RKO (cell line): ENCODE measurements at places on chromosomes 7 and 10.

- DNase-seq, result no peak
Observed at GRCh38 chr7:73615886-73616285, 8.4 kb downstream of the MLXIPL start.

DNA sequence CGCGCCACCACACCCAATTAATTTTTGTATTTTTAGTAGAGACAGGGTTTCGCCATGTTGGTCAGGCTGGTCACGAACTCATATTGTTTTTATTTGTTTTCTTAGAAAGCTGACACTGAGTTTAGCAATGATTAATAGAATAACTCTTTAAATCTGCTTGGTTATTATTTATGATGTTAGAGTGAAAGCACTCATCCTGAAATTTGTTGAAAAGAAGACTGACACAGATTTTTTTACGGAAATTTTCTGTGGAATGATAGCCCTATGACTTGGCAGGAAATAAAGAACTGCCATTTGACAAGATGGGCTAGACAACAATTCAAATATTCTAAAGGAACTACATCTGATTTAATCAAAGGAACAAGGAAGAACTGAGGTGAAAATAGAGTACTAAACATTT is 4.3 kb upstream of the GSAP start:
- DNase-seq, result no peak

DNA sequence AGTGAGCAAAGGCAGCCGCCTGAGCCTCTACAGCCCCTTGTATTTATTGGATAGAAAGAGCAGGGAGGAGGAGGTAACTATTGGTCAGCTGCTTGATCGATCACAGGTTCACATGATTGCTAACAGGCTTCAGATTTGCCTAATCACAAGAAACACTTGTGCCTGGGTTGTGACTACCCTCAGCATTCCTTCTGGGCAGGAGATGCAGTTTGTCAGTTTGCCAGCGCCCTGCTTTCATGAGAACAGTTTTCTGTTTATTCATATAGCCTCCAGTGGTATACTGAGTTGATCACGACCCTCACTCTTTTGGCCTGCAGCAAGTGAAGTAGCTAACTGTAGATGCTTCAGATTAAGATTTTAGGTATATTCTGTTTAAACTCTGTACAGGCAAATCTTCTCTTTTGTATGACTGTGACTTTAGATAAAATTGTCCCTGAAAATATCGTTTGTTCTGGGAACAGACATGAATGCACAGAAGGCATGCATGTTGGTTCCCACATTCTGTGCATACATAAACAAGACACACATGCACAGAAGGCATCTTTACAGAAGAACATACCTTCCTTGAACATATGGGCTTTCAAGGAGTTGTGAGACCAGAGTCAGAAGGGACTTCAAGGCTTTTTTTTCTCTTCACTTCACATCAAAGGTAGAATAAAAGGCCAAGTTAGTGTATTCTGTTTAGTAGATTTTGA is 422.4 kb upstream of the STEAP1 start:
- no peak for DNase-seq

GRCh38 chr7:24318326-24318725 is 34.3 kb downstream of the NPY start:
- DNase-seq, result no peak

DNA sequence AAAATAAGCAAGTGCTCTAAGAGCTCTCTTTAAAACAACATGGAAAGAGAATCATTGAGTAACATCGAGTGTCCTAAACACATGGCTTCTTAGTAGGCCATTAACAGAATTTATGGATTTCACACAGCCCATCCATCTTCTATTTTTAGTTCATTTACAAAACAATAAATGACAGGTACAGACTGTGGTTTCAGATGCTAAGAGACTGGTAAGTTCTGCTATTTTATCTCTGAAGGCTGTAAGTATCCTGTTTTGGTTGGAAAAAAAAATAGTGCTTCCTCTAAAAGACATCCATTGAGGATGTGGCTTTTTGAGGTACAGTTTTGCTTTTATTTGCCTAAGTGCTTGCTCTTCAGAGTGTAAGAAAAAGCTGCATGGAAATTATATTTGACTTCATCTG is 27.4 kb upstream of the GNAI1 start:
- DNase-seq, result no peak

DNA sequence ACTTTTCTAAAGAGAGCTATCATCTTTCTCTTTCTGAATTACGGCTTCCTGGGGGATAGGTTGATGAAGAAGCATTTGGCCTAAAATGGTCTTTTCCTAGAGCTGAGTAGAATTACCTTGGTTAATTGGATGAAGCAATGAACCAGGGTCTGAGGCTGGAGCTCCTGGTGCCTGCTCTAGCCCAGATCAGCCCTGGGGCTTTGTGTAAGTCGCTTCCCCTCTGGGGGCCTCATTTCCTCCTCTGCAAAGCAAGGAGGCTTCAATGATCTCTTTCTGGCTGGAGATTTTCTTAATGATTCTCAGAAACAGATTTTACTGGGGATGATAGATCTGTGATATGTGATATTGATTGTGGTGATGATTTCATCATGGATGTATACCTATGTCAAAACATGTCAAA is 3.5 kb upstream of the CPA2 start:
- DNase-seq, result no peak

DNA sequence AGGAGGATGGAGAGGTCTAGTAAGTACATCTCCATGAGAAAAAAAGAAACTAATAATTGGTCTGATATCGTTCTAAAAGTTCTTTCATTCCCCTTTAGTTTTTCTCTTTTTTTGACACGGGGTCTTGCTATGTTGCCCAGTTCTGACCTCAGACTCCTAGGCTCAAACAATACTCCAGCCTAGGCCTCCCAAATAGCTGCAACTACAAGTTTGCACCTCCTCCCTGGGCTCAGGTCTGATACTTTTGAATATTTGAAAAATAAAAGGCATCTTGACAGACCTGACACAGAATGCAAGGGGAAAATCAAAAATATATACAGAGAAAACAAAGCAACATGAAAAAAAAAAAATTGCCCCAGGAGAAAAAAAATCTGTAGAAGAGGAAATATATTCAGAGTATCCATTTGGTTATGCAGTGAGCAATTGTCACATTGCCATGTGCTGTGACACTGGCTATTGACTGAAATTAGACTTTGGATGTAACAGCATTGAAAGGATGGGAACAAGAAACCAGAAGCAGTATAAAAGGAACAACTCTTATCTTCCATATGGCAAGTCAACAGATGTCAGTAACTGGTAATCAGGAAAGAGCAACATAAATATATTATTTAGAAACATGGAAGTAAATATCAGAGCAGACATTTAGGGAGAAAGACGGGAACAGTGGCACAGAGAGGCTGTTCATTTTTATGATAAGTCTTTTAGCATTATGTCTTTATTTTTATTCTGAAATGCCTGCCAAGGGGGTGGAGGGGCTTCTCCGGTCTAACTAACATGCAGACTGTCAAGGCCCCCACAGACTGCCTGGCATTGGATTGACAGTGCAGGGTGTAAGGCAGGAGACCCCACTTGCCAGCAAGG is 408.4 kb downstream of the PARD3 start:
- DNase-seq, result no peak

GRCh38 chr10:29876008-29876555 is 183.3 kb downstream of the JCAD start:
- no peak for DNase-seq

DNA sequence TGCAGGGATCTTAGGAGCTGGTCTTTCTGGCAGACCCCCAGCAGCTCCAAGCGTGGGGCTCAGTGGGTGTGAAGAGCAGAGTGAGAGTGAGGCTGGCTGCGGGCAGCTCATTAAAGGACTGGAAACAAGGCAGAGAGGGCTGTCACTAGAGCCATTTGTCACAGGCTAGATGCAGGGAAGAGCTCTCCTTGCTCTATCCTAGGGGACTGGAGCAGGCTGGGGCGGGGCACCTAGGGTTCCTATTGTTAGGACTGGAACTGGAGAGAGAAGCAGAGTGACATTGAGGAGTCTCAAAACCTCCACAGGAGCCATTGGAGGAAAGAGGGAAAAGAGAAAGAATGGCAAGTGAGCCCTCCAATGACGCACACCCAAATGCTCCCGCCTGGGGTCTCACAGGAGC is 772 bp upstream of the DDC start:
- no peak for DNase-seq

- DNase-seq, result no peak
Observed at GRCh38 chr10:57336341-57336740, 931.4 kb downstream of the IPMK start.

DNA sequence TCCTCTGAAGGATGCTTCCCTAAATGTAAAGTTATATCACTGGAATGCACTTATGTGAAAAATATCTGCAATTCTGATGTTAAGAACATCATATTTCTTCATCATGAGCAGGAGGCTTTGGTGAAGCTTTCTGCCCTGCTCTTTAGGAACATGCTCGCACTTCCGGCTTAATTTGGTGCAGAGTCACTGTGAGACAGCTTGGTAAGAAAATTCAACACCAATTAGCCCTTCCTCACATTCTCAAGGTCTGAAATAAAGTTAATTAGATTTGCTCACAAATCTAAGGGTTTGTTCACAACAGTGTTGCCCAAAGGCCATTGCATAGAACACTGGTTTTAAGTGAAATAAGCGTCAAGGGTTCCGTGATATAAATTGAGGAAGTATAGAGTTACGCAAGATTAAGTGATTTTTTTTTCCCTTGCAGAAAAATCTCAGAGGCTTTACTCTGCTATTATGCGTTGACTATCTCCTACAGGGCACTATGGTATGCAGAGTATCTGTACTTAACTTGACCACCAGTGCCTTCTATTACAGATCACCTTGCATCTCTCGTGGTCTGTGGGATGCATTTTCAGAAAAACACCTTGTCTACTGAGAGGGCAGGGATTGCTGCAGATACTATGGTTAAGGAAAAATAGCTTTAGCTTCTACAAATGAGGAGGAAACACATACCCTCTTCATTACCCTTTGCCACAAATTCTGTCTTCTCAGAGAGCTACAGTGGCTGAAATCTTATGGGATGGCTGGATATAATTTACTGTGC is 953.9 kb downstream of the TYW1 start:
- DNase-seq, result no peak

- DNase-seq, result no peak
Observed at GRCh38 chr10:33129141-33129995, 171.3 kb upstream of the ITGB1 start.

GRCh38 chr10:86402283-86402941 is 35.8 kb upstream of the GRID1 start:
- no peak for DNase-seq

GRCh38 chr7:36005293-36005692 is 147.8 kb upstream of the EEPD1 start:
- DNase-seq, result no peak

GRCh38 chr10:5628451-5629302 is 37.7 kb downstream of the ASB13 start:
- no peak for DNase-seq

DNA sequence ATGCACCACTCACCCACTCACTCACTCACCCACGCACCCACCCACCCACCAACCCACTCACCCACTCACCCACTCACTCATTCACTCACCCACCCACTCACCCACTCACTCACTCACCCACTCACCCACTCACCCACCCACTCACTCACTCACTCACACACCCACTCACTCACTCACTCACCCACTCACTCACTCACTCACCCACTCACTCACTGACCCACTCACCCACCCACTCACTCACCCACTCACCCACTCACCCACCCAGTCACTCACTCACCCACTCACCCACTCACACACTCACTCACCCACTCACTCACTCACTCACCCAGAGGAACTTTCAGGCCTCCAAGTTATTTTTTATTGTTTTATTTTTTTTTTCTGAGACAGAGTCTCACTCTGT is 93.1 kb upstream of the MKI67 start:
- no peak for DNase-seq

- DNase-seq, result no peak
Observed at GRCh38 chr10:30404540-30404939, 29.4 kb upstream of the MAP3K8 start.

- no peak for DNase-seq
Observed at GRCh38 chr10:88386821-88387773, 196.0 kb downstream of the RNLS start.

GRCh38 chr7:106774213-106774767 is 90.8 kb upstream of the PIK3CG start:
- DNase-seq, result no peak

DNA sequence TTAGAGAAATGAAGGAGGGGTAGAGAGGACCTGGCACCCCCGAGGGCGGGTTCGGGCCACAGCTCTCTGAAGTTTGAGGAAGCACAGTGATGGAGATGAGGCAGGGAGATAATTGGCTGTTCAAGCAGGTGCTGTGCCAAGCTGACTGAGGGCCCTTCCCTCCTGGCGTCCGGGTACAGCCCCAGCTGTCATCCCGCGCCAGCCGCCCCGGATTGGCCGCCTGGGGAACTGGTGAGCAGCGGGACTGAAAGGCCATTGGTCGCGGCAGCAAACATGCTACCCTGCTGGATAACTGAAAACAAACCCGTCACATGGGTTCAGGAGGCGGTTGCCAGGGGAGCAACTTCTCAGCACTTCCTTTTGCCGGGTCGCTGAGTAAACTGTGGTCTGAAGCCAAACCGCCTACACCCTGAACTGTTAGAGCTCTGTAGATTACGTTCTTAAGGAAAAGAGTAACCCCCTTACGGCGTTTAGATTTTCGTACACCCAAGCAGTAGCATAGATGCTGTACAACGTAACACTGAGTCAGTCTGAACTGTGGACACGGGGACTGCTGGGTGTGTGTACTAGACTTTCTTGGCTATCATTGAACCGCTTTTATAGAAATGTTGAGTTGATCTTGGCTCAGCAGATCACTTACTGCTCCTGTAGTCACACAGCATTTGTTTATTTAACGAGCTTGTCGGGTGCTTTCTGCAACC is 1.3 kb downstream of the INSIG1 start:
- DNase-seq, result peak; percentile 100

DNA sequence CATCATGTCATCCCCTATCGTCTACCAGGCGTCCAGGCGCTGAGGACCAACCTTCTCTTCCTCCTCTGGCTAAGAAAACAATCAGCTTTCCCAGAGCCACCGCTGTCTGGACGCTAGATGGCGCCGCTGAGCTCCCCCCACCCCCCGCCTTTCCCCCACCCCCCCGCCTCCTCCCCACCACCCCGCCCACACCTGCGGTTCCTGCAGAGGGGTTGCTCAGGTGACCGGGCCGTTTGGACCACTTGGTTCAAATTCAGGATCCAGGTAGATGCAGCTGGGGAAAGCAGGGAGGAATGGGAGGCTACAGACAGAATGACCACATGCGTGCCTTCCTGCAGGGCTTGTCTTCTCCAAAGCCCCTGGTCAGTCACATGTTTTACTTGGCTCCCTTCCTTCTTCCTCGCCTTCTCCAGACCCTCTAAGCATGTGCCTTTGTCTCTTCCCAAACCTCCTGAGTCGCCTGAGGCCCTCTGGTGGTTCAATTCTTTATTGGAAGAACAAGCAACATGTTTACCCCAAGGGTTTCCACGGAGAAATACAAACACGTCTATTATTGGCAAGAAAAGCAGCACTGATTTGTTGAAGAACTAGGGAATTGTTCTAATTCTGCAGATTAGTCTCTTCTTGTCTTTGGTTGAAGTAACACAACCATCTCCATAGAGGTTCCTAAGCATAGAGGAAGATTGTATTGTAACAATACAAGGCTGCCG is 24.7 kb downstream of the AOC1 start:
- DNase-seq, result peak; percentile 78

DNA sequence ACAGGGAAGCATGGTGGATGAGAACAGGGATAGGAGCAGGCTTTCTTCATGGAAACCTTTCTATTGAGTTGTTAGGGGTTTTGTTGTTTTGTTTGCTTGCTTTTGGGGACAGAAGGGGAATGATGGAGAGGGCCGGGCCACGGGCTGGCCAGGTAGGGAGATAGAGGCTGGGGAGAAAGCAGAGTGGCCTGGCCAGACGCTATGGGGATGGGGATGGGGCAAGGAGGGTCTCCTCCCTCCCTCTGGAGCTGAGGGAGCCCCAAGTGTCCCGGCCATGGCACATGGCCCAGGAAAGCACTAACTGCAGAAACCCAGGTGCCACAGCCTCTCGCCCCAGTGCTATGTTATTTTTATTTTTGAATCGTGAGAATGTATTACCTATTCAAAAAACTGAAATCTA is 10.0 kb downstream of the AOC1 start:
- no peak for DNase-seq
